Cerebellar cortex (tissue), 1 donor: ENCODE measurements at places on chromosomes 12 and 14.

DNA sequence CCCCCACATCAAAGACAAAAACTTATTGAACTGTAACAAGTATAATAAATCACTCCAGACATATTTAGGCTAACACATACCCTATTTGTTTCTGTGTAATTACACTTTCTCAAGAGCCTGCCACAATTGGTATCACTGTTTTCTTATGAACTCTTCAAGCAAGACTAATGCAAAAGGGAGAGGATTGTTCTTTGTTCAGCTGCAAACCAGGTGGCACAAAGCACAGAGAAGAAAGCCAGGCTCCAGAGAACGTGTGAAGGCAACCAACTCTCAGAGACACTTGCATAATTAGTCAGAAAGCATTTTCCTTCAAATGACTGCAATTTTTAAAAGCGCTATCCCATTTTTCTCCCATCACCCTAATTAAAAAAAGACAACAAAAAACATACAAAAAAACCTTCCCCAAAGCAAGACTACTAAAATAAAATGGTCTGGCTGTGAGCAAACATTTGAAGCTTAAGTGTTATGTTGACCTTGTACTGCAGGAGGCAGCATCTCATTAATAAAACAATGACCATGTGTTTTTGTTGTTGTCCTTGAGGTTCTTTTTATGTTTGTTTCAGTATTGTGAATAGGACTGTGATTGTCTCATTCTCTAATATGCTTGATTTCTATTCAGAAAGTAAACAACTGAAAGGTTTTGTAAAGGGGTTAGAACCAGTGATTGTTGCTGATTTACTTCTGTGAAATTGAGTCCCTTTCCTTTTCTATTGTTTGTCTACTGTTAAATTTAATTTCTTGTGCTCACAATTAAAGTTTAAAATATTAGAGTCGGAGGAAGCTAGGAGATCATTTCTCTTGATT lies 452.7 kb upstream of the PDE3A start:
- DNase-seq, result peak; percentile 19

DNA sequence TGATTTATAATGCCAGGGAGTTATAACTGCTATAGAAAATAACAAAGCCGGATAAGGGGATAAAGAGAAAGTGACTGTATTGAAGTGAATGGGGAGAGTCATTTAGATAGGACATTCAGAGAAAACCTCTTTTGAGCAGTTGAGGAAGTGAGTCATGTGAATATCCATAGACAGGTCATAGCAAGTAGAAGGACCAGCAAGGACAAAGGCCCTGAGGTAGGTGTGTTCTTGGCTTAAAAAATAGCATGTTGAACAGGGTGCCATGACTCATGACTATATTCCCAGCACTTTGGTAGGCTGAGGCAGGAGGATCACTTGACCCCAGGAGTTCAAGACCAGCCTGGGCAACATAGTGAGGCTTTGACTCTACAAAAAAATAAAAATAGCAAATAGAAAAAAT lies 51.5 kb upstream of the RAP1B start:
- DNase-seq, result no peak

DNA sequence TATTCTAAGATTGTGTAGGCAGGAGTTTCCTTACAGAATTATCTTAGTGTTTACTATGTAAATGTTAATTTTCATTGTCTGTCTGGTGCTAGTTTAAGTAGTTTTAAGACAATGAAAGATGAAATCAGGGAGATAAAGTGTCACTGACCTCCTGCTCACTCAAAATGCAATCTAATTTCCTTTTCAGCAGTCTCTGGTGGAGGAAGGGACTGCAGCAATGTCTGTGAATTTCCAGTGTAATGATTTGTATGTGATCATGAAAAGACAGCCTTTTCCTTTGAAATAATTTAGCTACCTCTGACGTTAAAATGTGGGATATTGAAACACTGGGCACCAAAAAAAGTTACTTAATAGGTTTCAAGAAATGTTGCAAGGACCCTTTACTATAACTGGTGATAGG lies 779.7 kb upstream of the FLRT2 start:
- DNase-seq, result no peak

- no peak for DNase-seq
These were observed 117.3 kb upstream of the NAP1L1 start for GRCh38 chr12:76201758-76202157.

DNA sequence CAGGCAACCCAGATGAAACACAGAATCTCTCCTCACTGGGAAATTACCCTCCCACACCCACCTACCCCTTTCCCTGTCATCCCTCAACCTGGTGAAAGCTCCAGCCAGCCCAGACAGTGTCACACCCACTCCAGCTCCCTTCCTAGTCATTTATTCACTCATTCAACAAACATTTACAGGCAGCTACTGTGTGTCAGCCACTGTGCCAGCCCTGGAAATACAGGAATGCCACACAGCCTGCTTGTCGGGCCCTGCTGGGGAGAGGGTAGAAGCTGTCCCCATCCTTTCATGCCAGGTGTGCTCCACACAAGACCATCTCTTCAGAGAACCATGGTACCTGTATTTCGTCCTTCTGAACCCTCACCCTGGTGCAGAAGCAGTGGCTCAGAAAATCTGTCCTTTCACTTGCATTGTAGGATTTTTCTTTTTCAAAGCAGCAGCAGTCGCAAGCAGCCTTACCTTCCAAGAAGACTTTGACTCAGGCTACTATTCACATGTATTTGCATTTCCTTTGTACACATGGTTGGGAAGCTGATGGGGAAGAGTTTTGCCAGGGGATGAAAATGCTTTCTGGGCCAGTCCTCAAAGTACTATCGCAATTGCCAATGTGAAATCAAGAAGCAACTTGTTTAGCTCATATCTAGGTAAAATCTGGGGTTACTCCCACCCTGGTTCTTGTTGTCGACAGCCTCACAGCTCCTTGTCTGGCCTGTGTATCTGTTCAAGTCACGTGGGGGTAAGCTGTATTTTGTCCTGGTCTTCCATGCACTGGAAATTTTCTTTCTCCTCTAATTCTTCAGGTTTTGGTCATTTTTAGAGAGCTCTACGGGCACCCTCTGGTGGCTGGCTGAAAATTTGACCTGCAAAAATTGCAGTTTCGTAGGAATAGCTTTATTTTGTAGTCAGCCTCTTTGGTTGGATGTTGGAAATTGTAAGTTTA lies 147.4 kb upstream of the EGLN3 start:
- peak; percentile 53 for DNase-seq

DNA sequence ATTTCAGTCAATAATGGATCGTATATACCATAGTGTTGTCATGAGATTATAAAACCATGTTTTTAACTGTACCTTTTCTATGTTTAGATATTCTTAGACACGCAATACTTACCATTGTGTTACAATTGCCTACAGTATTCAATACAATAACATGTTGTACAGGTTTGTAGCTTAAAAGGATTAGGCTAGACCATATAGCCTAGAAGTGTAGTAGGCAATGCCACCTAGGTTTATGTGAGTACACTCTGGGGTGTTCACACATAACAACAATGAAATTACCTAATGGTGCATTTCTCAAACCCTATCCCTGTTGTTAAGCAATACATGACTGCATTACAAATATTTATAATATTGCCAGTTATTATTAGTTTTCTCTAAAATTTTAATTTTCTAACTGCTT lies 144.2 kb downstream of the KCNC2 start:
- DNase-seq, result no peak

DNA sequence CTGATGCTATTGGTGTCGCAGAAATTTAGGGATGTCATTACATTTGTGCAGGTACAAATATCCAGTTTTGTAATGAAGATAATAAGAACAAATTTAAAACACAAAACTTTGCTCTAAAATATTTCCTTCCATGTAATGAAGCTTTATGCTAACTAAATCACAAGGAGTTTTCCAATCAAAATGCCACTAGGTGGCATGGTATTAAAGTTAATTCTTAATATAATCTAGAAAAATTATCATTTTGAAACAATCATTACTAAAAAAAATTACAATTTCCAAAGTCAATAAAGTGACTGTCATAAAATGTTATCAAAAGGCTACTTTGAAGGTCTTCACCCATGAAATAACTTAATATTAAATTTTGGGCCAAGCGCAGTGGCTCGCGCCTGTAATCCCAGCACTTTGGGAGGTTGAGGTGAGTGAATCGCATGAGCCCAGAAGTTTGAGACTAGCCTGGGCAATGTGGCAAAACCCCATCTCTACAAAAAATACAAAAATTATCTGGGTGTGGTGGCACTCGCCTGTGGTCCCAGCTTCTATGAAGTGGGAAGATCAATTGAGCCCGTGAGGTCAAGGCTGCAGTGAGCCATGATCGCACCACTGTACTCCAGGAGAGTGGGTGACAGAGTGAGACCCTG lies 77.4 kb downstream of the KIF21A start:
- DNase-seq, result no peak

- no peak for DNase-seq
These were observed 265.0 kb downstream of the DUSP6 start for GRCh38 chr12:89087149-89087825.

GRCh38 chr14:52961060-52961639 lies 10.3 kb upstream of the FERMT2 start:
- DNase-seq, result peak; percentile 80

DNA sequence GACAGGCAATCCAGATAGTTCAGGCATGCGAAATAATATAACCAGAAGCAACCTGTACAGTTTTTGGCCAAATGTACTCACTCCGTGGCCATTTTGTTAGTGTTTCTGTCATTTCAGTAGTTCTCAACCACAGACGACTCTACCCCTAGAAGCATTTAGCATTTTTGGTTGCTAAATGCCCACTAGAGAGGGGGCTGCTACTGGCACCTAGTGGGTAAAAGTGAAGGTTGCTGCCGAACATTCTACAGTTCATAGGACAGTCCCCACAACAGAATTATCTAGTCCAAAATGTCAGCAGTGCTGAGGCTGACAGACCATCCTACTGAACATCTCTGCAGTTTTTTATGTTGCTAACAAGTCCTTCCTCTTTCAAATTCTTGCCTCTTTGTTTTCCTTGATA lies 107.4 kb downstream of the TSHR start:
- peak; percentile 6 for DNase-seq

DNA sequence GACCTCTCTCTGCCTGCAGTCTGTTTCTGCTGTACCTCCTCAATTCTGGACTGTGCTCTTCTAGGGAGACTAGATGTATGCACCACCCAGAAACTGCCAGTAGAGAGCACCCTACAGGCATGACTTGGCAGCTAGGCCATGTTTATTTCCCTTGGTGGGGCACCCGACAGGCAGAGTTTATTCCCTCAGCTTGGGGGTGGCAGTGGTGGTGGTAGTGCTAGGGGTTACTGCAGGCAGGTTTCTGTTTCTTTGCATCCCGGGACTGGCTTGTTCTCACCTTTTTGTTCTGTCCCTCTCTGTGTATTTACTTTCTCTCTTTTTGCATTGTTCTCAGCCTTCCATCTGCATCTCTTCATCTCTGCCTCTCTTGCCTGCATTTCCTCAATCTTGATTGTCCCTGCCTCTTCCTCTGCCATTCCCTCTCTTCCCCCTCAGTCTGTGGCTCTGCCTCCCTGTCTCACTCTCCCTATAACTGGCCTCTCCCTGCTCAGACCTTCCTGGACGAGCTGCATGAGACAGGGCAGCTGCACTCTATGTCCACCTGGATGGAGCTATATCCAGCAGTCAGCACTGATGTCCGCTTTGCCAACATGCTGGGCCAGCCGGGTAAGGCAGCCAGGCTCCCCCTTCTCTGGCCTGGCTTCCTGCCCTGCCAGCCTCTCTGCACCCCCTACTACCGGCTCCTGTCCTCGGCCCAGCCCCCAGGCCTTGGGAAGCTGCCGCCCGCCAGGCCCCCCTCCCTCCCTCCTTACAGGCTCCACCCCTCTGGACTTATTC lies 13.8 kb downstream of the PRPF40B start:
- DNase-seq, result peak; percentile 91

DNA sequence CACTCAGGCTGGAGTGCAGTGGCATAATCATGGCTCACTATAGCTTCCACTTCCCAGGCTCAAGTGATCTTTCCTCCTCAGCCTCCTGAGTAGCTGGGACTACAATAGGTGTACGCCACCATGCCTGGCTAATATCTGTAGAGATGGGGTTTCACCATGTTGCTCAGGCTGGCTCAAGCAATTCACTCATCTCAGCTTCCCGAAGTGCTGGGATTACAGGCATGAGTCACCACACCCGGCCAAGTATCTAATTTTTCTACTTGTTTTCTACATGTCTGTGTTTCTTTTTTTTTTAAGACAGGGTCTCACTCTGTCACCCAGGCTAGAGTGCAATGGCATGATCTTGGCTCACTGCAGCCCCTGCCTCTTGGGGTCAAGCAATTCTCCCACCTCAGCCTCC lies 119.7 kb upstream of the MED13L start:
- DNase-seq, result no peak

- DNase-seq, result no peak
These were observed 1.0 kb downstream of the TMEM121 start for GRCh38 chr14:105527381-105527825.

DNA sequence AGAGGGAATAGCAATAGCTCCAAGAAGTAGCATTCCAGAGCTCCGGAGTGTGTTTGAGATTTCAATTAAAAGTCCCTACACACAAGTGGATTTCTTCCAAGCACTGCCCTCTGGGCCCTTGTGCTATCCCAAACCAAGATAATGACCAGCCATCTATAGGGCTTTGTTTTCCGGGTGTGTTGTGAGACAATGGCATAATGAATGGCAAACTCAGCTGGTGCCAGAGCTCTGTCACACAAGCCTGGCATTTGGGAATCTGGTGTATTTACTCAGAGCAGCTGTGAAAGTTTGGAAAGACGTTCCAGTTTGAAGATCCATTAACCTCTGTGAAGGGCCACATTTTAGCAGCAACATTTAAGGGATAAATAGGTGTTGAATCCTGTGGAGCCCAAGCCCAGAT lies 61.2 kb upstream of the TMTC2 start:
- no peak for DNase-seq

DNA sequence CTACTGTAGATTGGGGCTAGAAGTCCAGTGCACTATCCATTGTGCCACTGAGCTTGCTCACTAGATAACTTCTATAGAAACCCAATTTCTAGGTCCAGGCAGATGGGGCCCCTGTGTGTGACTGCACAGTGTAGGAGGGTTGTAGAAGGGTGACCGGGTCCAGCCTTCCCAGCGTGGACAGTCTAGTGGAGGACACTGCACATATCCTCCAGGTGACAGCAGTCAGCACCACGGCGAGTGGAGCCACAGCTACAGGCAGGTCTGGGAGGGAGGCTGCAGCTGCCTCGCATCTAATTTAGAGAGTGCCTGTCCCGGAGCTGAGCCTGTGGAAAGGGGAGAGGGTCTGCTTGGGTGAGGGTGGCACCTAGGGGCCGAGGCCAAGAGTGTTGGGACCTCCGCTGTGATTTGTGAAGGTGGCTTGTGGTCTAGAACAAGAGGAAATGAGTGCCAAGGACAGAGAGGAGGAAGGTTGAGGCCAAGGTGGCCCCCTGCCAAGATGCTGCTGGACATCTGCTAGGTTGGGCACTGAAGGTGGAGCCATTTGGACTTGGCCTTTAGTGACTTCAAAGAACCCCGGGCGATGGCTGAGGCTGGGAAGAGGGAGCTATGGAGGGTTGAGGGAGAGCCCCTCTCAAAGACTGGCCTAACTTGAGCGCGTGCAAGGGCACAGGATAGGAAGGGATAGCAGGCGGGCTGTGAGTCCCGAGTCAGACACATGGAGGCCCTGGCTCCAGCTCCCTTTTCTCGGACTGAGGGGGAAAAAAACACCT lies 46.0 kb upstream of the TRAF3 start:
- peak; percentile 83 for DNase-seq

DNA sequence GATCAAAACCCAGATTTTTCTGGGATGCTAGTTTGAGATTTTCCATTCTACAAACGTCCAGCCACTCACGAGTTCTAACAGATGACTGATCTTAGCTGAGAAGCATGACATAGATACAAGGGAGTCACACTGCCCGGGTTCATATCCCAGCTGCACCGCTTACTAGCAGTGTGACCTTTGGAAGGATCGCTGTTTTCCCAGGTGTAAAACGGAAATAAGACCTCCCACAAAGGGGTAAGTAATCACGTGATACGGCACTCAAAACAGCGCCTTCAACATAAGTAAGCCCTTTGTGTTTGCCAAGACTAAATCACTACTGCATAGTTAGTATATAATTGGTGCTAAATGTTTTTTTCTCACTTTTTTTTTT lies 624 bp upstream of the PWP1 start:
- peak; percentile 37 for DNase-seq
